ENCODE measurements at places on chromosomes 5 and 9. TPM values are rescaled to one million over a fixed set of nuclear protein-coding genes. Genes with fewer than 3 reads are reported as not detected.

Gene FGF1
- 1.4 TPM for polyA plus RNA-seq

Gene LCN15
- polyA plus RNA-seq: 2.2 TPM

Gene GCNT1
- 4.7 TPM for polyA plus RNA-seq

Gene ORM1
- polyA plus RNA-seq: 6.7 TPM

DNA sequence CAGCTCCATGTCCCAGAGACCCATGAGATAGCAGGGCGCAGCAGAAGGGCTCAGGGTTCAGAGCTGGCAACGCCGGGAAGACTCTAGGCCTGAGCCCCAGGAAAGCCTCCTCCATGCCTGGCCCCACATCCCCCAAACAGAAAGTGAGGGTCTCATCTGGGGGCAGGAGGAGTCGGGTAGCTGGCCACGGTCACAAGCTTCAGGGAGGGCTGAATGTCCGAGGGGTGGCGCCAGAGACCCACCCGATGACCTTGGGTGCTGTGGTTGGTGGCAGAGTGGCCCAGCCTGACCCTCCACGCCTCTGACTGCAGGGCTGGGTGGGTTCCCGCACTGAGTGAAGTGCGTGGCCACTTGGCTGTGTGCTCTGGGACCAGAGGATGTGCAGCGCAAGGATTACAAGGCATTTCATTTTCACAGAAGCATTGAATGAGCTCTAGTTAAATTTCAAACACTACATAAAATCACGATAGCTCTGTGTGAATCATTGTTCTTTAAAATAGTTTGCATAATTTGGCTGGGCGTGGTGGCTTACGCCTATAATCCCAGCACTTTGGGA lies 3.0 kb downstream of the C8G start:
- no peak for DNase-seq

Gene IFNB1
- not detected for polyA plus RNA-seq

Gene C5orf46
- polyA plus RNA-seq: 2.1 TPM
